NCI-H2107 (cell line): ENCODE measurements at places on chromosomes 5 and 9.

- no peak for DNase-seq
Observed at GRCh38 chr5:89204756-89205155, 321.8 kb upstream of the MEF2C start.

- no peak for DNase-seq
Observed at GRCh38 chr5:58505502-58505901, 14.3 kb downstream of the GAPT start.

DNA sequence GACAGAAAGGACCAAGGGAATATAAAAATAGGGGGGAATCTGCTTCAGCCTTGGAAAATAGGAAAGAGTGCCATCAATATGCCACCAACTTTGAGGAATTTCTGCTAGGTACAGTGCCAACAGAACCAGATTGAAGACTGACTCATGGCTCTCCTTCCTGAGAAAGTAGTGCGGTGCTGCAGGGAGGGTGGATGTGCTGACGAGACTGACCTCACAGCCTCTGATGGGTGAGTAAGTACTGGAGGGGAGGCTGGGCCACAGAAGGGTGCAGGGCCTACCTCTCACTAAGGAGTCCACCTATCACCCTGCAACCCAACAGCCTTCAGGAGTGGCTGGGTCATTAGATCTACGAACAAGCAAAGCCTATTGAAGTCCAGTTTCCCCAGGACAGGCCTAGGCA, 187.6 kb downstream of the GABBR2 start:
- no peak for DNase-seq

DNA sequence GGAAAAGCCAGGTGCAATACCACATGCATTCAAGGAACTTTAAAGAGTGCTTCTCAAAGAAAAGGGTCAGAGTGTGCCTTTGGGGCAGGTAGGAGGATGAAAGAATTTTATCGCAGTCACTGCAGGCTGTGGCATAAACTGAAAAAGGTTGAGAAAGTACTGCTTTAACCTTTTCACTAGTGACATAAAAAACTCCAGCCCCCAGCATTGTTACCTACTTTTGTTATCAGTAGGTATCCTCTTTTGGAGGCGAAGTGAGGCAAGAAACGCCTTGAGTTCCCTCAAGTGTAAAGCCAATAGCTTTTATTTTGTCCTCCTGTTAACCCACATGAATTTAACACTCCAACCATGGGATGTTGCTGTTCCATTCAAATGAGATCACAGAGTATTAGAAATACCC, 64.7 kb upstream of the CHD1 start:
- no peak for DNase-seq
